Activated CD4-positive, alpha-beta T cell treated with anti-CD3 and anti-CD28 coated beads, Interleukin-2, amount 50 U/mL, for 1 hour (primary cell): ENCODE measurements at places on chromosomes 7 and 10.

- DNase-seq = no peak
Observed at GRCh38 chr7:121107923-121108498, 119.5 kb downstream of the CPED1 start.

GRCh38 chr10:33314811-33315561, 19.5 kb downstream of the NRP1 start:
- no peak for DNase-seq

DNA sequence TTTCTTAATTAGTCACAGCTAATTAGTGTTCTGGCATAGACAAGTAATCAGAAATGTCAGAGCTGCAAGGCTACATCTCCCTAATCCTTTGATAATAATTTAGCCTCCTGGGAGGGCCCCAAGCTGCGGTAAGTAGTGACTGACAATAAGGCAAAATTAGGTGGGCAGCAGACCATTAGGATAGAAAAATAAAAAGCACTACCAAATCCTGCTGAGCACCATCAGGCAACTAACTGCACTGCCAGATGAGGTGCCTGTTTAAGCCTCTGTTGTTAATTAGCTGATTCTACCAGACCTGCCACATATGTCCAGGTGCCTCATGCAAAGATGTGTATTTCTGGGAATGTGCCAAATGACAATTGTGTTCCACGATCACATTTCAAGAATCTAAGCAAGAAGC, 32.5 kb upstream of the FEZF1 start:
- DNase-seq = no peak

GRCh38 chr10:74156919-74157289, 5.9 kb downstream of the ADK start:
- no peak for DNase-seq

GRCh38 chr10:78752708-78753107, 316.1 kb upstream of the ZMIZ1 start:
- DNase-seq = no peak

GRCh38 chr7:44375236-44375699, 49.9 kb upstream of the CAMK2B start:
- DNase-seq = no peak

DNA sequence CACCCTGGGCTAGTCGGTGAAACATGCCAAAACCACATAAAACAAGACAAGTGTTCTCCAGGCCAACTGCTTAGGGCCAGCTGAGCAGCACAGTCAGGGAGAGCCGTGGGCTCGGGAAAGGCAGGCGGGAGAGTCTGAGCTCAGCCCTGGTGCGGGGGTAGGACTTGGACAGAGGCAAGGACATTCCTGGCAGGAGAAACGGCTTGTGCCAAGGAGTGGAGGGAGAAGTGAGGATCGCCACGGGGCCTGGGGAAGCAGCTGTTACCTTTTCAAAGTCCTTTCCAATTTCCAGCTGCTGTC, 4.2 kb downstream of the ELN start:
- no peak for DNase-seq

DNA sequence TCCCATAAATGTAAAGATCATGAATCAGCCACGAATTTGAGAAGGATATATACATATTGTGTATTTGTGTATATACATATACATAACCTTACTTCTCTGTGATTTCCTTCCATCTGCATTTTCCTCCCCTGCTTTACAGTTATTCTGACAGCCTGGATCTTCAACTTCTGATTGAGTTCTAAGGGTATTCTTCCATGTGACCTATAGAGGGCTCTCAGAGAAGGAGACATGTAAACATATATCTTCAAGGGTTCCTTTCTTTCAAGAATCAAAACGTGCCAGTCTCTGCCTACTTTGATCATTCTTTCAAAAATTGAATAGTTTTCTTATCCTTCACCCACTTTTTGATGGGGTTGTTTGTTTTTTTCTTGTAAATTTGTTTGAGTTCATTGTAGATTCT, 453.7 kb upstream of the POT1 start:
- DNase-seq = no peak

- no peak for DNase-seq
Observed at GRCh38 chr7:141220263-141220880, 146.5 kb downstream of the TMEM178B start.

DNA sequence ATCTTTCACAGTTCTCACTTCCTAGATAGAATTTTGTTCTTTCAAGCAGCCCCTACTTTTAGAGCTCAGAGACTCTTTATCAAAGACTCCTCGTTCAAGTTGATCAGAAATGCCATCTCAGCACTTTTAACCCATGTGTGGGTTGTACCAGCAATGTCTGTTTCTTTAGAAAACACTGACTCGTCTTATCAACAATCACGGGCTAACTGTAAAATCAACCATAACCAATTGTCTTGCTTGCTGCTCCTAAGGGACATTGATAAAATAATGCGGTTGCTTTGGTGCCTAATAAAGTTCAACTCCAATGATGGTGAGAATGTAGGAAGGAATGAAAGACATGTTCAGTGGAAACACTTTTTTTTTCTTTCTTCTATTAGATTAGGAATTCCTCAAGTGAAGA, 12.9 kb upstream of the CDK6 start:
- DNase-seq = no peak

DNA sequence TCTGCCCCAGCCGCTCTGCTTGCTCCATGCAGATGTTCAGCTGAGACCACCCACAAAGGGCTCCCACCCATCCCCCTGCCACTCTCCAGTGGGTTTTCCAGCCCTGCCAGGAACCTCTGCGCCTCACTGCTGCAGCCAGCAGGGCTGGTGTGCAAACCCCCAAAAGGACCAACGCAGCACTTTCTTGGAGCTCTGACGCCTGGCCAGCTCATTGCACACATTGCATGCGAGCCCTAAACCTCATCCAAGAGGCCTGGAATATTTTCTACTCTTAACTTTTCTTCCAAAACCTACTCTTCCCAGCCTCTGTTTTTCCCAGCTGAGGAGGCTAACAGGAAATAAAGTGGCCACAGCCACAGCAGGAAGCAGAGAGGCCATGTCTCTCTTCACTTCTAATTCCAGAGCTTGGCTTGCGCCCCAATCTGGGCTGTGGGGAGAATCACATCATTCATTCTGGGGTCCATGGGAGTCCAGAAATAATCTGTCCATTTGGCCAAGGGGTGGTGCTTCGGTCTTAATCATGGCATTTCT, 4.6 kb upstream of the FAM170B start:
- no peak for DNase-seq

DNA sequence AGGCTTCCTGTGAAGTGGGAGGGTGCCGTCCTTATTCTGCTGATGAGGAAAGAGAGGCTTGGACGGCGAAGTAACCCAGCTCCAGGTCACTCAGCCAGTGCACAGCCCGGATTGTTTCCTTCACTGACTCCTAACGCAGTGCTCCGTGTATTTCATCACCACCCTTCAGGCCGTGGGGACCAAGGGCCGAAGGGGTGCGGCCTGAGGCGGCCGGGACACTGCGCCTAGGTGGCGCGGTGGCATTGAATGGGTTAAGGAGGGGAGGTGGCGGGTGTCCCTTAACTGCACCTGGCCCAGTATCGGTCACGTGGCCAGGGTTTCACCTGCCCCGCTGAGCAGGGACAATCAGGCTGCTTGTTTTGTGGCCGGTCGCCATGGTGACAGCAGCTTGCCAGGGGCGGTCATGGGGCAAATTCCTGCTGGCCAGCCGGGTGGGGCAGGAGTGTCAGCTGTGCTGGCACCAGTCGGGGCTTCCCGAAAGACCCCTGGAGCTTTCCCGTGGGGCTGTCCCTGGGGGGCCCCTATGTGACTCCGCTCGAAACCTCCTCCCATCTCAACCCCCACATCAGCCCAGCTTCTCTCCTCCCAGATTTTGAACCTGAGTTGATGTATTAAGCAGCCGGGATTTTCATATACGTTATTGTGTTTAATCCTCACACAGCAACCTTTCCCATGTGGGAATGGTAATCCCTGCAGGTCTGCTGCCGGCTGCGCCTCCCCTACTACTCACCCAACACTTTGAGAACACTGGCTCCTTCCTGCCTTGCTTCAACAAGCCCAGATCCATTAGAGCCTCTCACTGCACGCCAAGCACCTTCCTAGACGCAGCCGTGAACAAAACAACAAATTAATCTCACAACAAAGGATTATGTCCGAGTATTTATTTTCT, 4.4 kb upstream of the ABHD11 start:
- no peak for DNase-seq

- no peak for DNase-seq
Observed at GRCh38 chr7:157822688-157823031, 485.9 kb downstream of the DNAJB6 start.

DNA sequence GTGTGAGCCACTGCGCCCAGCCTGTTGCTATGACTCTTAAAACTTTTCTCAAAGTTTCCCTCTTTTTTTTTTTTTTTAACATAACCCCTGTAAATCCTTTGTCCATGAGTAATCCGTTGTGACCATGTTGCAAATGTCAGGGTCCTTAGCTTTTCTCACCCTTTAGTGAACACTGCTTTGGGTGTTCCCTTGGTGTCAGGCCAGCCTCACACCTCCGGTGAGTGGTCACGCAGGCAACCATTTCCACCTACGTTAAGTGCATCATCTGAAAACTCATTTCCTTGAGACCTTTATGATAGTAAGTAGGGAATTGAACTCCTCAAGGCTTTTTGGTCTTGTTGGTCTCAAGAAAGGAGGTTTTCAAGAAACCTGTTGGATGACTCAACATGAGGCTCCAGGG, 41.3 kb upstream of the OPN4 start:
- DNase-seq = no peak

DNA sequence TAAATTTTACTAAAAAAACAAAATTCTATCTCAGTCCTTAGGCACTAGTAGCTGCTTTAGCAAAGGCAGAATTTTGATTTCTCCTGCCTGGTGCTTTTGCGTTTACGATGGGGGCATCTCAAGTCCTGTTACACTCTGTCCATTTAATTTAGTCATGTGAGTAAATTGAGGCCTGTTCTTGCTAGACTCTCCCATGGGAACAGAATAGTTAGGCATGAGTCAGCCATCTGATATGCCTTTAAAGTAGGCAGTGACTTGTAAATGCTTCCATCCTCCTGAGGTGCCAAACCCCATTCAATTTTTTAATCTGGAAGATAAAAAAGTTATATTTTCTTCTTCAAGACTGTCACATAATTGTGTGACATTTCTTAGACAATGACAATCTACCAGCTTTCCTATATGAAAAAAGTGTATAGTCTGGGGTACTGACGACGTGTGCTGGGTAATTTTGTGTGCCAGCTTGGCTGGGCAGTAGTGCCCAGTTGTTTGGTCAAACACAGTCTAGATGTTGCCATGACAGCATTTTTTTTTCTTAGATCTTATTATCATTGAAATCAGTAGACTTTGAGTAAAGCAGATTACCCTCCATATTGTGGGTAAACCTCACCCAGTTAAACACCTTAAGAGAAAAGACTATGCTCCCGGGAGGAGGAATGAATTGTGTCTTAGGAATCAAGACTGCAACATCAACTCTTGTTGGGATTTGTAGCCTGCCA, 603.4 kb downstream of the SORCS1 start:
- no peak for DNase-seq

GRCh38 chr7:142733271-142733670, 16.0 kb upstream of the PRSS1 start:
- DNase-seq = no peak

GRCh38 chr7:130296221-130296951, 3.4 kb downstream of the CPA4 start:
- no peak for DNase-seq

DNA sequence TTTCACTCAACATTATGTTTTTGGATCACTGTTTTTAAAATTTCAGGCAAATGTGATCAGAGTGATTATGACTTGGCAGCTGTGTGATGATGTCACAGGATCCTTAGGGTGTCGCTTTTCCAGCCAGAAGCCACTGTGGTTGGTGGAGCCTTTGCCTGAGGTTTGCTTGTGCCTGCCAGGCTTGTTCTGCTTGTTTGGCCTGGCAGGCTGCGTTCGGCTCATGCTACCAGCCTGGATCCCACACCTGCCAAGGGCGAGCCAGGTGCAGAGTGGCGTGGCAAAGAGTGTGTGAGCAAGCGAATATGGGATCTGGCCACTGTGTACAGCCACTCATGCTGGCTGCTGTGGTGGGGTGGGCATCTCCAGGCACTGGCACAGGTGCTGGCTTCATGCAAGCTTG, 55.7 kb downstream of the ADK start:
- DNase-seq = no peak

GRCh38 chr10:62414359-62414758, 40.2 kb downstream of the ZNF365 start:
- no peak for DNase-seq

DNA sequence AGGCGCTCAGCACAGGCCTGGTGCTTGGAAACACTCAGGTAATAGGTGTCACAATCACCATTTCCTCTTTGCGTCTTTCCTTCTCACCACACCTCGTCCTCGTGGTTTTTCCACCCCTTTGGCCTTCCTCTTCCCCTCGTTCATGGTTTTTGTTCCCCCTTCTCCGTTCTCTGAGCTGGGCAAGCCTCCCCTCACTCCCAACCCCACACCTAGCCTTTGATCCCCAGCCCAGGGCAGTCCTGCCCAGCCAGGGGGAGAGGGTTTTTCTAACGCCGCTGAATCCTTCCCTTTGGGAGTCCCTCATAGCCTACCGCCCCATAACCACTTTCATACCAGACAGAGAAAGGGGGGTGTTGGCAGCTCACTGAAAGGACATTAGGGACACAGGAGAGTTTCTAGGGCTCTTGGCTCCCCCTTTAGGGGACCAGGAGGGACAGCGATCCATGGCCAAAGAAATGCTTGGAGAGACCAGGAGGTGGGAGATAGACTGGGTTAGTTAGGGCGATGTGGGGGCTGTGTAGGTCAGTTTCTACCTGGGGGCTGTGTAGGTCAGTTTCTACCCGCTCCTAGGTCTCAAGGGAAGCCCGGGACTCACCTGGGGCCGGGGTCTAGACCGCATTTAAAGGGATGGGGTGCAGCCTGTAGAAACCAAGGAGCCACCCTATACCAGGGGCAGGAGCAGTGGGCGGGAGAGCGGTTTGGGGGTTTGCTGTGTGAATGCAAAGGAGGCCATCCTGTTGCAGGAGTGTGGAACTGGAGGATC, 1.4 kb downstream of the EPHB4 start:
- DNase-seq = no peak
